Activated CD4-positive, alpha-beta T cell treated with anti-CD3 and anti-CD28 coated beads, Interleukin-2, amount 50 U/mL, for 16 hours (primary cell): ENCODE measurements at places on chromosomes 16 and 17.
A peak's percentile ranks its signal among the peaks of the same experiment; 100 is the strongest.

DNA sequence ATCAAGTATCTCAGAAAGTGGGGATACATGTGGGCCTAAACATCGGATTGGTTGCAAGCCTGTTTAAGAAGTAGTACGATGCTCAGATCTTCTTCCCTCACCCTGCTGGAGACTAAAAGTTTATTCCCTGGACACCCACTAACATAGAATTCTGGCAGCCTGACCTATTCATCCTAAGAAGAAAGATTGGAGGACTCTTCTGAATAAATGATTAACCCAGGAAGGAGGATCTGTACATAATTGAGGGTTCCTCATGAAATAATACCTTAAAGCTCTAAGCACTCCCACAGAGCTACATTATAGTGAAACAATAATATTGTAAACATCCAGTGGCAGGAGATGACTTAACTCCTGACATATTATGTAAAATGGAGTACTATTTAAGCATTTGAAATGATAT is 111.7 kb downstream of the NLK start:
- DNase-seq, result no peak

DNA sequence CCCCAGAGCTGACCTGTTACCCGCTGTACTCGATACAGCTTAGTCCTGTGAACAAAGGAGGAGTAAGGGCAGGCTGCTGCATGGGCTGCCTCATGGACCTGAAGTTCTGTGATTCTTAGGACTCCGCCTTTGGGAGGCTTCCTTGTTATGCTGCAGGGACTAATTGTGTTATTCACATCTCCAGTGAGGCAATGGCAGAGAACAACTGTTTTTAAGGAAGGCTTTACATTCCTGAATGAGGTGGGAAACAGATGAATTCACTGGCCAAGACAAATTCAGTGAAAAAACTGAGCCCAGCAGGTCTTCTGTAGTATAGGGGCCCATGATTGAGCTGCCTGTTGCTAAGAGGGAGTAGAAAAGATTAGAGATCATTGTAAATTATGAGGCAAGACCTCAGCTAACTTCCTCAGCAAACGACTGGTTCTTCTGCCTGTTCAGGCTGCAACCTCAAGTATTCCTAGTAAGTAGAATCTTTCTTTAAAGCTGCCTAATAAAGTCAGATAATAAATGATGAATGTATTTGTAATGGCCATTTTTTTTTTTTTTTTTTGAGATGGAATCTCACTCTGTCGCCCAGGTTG is 26.3 kb downstream of the ADORA2B start:
- no peak for DNase-seq

DNA sequence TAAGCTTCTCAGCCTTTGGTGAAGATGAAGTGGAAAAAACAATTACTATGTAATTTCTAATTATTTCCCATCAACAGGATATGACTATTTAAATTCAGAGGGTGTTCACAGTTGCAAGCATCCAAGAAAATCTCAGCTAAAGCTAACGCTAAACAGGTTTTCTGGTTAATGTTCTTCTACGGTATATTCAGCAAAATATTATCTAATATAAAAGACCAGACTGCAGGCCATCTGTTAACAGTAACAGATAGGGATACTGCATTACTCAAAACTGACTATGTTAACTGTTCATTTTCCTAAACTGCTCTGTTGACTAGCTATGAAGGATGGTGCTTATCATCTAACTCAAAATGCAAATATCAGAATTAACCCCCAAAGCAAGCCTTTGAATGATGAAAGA is 32.8 kb downstream of the GLG1 start:
- DNase-seq, result no peak

- no peak for DNase-seq
These were observed 1.0 kb upstream of the CCNF start for GRCh38 chr16:2428051-2428783.

GRCh38 chr16:71961066-71962039 is 38.8 kb downstream of the PKD1L3 start:
- DNase-seq, result peak; percentile 83

DNA sequence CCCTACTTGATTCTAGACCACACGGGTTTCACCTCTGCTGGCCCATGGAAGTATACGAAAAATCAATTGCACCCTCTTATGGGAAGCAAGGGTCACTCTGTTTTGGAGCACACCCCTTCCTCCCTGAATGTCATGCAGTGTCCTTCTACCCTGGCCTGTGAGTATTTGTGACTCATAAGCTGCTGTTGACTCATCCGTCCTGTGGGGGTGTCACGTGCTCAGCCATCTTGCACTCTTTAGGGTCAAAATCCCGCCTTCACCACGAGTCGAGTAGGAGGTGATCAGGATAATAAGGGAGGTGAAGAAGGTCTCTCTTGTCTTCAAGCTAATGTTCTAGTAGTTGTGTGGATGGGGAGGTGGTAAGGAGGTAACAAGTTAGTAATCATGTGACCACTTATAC is 341.0 kb upstream of the EEF2KMT start:
- DNase-seq, result no peak

DNA sequence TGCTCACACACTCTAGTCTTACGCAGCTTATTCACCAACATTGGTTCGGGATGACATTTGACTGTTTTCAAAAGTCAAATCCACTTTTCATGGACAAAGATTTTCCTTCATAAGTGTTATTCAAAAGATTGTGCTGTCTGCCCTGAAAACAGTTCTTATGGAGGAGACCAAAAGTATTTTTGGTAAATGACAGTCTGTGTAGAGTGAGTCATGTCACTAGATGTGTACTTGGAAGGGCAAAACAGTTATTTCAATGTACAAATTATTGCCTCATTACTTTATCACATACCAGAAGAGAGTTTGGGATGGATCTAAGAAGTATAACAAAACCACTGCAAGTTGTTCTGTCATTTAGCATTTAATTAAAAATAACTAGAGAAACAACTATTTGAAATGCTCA is 265.6 kb downstream of the CDH13 start:
- no peak for DNase-seq

- peak; percentile 17 for DNase-seq
These were observed 27.9 kb downstream of the SLFN12 start for GRCh38 chr17:35404360-35404759.

DNA sequence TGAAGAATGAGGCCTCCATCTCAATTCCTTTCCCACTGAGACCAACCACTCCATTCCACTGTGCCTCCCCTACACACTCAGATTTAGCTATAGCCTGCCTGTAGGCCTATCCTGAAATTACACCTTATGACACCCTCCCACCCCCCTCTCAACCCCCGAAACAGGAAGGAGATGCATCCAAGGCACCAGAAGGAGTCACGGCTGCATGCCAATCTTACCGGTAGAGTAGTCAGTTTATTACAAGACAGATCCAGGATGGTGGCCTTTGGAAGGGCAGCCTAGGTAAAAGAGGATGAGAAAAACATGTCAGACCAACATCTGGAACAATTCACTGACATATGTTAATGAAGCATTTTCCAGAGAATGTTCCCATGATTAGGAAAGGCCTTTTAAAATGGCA is 2.6 kb downstream of the LRRC59 start:
- DNase-seq, result no peak

DNA sequence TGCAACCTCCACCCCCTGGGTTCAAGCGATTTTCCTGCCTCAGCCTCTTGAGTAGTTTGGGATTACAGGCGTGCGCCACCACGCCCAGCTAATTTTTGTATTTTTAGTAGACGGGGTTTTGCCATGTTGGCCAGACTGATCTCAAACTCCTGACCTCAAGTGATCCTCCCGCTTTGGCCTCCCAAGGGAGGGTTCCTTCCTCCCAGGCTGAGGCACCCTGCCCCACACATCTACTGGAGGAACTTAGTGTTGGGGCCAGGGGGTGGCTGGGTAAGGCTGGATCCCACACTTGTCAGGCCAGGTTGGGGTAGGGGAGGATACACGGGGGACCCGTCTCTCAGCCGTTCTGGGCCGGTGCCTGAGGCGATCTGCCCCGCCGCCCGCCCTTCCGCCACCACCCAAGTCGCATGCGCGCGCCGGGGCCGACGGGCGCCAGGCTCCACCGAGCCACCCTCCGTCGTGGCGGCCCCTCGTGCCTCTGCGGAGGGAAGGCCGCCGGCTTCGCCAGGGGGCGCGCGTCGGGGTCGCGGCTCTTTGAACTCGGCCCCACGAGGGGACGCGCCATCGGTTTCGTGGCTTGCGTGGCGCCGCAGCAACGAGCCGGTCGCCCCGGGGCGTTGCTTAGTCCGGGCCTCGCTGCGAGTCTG is 15.9 kb downstream of the GRB7 start:
- DNase-seq, result no peak

GRCh38 chr16:22425036-22425801 is 50.8 kb upstream of the CDR2 start:
- DNase-seq, result no peak

GRCh38 chr17:16489431-16489830 is 2.6 kb downstream of the LRRC75A start:
- DNase-seq, result no peak

- no peak for DNase-seq
These were observed 4.0 kb upstream of the PHKG2 start for GRCh38 chr16:30744183-30744582.

DNA sequence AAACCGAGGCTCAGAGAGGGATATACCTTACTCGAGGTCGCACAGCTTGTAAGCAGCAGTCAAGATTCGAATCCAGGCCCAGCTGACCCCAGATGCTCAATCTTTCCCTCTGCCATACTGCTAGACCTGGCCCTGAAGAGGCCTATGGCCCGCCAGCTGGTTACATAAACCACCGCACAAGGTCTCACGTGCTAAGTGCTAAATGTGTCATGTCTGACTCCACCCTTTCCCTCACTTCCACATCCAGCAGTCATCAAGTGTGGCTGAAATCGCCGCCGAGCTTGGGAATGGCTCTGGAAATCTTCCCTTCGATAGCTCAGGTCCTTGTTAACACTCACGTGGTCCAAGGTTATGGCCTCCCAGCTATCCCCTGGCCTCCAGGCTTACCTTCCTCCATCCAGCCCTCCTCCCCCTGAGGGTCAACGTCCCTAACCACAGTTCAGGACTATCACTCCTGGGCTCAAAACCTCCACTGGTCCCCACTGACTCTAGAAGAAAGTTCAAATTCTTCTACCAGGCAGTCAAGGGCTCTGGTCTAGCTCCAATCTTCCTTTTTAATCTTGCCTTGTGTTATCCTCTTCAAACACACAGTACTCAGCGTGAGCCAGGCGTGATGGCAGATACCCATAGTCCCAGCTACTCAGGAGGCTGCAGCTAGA is 3.5 kb downstream of the ZBTB4 start:
- DNase-seq, result no peak

GRCh38 chr16:72858665-72859493 is 189.0 kb downstream of the ZFHX3 start:
- DNase-seq, result no peak

GRCh38 chr16:2973093-2973492 is 3.9 kb downstream of the PAQR4 start:
- no peak for DNase-seq

DNA sequence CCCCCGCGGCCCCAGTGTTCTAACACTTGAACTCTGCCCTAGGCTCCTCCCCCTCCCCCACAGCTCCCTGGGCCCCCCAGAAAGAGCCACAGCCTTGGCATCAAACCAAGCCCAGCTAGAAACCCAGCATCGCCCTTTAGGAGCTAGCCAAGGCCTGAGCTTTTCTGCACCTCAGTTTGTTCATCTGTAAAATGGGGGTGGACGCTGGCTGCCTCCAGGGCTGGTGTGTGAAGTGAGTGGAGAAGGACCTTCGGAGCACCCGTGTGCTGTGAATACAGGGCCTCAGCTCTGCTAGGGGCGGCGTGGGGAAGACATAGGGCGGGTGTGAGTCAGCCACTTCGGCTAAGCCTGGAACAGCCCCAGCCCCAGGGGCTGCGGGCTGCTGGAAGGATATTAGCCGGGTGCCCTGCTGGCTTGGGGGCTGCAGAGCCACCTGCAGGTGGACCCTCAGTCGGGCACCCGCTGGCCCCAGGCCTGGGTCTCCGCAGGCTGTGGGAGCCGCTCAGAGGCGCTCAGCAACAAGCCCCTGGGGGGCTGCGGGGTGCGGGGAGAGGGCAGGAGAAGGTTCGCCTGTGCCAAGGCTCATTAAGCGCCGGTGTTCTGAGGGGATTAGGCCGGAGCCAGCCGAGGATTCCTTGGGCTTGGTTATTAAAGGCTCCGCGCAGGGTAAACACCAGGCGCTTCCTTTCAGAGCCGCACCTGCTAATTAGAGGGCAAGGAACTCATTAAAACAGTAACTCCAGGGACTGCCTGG is 217.0 kb upstream of the CIBAR2 start:
- DNase-seq, result no peak

DNA sequence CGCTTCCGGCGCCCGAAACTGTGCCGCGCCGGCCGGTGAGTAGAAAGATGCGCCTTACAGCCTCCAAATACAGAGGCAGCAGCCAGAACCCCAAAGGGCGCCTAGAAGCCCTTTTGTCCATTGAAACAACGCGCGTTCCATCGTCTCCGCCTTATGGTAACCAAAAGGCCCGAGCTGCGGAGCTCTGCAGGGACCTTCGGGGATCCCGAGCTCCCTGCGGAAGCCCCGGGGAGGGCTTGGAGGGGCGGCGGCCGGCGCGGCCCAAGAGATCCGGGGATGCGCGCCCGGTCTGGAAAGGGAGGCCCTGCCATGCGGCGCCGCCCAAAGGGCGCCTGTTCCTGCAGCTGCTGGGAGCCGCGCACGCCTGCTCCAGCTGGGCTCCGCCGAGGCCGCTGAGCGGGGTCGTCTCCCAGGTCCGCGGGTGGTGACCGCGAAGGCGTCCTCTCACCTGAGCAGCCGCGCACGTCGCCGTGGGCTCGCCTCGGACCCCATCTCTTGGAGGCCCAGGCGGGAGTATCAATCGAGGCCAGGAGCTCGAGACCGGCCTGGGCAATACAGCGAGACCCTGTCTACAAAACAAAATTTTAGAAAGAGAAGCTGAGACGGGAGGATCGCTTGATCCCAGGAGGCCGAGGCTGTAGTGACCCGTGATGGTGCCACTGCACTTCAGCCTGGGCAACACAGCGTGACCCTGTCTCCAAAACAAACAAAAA is 742 bp upstream of the FBXO31 start:
- DNase-seq, result no peak

DNA sequence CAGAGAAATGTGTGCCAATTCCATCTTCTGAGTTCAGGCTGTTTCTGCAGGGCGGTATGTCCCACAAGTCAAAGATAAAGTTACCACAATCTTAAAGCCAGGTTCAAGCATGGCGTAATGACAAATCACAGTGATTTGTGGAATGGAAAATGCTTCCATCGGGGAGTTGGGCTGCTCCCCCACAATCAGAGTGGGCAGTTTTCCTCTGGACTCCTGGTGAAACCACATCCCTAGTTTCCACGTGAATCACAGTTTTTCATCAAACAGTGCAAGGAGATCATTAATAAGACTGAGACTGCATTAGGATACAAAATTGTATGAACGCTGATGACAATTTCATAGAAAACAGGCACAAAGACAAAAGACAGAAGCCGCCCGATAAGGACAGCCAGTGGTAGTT is 3.6 kb downstream of the LITAF start:
- DNase-seq, result no peak

DNA sequence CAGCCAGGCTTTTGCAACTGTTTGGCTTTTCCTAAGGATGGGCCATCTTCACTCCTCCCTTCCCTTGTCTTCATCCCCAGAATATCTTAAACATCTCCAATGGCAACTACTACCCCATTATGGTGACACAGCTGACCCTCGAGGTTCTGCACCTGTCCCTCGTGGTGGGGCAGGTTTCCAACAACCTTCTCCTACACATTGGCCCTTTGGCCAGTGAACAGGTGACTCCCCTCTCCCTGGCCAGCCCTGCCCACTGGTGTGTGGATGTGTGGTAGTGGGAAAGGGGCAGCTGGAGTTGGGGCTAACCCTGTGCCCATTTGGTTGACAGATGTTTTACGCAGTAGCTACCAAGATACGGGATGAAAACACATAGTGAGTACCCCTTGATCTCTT is 4.7 kb downstream of the TMEM106A start:
- DNase-seq, result no peak
